ENCODE measurements at places on chromosomes 1 and 21.
A peak's percentile ranks its signal among the peaks of the same experiment; 100 is the strongest.

DNA sequence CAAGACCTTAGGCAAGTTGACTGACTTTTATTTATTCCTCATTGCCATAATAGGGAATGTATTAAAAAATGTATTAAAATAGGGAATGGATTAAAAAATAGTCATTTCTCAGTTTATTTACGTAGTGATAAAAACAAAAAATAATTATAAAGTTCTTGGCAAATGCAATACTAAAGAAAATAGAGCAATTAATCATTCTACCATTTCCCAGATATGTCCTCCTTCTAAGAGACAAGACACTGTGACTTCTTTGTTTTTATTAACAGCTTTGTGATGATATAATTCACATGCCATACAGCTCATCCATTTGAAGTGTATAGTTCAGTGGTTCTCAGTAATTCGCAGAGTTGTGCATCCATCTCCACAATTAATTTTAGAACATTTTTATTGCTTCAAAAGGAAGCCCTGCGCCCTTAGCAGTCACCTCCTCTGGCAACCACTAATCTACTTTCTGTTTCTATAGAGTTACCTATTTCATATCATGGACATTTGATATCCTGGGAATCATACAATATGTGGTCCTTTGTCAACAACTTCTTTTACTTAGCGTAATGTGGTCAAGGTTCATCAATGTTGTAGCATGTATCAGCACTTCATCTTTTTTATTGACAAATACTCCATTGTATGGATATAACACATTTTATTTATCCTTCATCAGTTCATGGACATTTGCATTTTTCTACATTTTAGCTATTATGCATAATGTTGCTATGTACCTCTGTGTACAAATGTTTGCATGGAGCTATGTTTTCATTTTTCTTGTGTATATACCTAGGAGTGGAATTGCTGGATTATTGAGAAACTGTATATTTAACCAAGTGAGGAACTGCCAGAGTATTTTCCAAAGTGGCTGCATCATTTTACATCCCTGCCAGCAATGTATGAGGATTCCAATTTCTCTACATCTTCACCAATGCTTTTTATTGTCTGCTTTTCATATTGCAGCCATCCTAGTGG lies 5.6 kb downstream of the TBX19 start:
- DNase-seq, result no peak

GRCh38 chr1:84995484-84996334 lies 1.2 kb downstream of the MCOLN2 start:
- peak; percentile 3 for DNase-seq

GRCh38 chr1:231926933-231927332 lies 300.3 kb downstream of the DISC1 start:
- no peak for DNase-seq

DNA sequence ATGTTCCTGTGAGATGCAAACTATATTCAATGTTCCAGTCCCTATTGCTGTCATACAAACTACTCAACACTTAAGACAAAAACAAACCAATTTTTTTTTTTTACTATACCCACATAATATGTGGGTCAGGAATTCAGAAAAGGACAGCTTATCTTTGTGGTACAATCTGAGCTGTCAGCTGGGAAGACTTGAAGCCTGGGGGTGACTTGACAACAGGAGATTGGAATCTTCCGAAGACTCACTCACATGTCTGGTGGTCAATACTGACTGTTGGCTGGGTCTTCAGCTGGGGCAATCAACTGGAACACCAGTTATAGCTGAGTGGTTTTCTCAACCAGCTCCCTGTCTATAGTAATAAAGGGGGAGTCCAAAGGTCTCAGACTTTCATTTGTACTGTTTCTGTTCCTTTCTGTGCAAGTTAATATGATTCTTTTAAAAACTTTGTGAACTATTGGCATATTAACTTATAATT lies 81.7 kb upstream of the ATP1B1 start:
- DNase-seq, result no peak

GRCh38 chr1:62452951-62453350 lies 16.1 kb downstream of the USP1 start:
- DNase-seq, result no peak

DNA sequence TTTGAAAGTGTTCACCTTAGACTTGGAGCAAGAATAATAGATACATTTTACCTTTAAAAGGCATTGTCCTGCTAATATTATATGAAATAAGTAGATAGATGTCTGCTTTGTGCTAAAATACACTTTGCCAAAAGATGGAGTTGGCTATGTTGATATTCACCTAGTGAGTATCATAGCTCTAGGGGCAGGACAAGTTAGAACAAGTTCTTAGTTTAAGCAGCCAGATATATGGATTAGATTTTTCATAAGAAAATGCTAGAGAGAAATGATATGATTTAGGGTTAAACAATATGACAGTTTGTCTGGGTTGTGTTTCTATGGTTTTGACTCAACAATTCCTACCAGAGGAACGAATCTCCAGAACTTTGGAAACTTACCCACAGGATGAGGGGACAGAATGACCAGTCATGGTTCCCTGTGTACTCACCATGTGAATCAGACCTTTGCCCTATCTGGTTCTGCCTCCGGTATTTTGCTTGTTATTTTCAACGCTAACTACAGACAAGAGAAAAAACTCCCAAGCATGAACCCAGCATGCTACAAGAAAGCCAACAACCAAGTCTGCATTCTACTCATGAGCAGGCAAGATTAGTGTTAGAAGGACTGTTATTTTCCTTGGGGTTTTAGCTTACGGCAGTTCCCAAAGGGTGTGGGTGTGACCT lies 1.7 kb downstream of the F5 start:
- no peak for DNase-seq

DNA sequence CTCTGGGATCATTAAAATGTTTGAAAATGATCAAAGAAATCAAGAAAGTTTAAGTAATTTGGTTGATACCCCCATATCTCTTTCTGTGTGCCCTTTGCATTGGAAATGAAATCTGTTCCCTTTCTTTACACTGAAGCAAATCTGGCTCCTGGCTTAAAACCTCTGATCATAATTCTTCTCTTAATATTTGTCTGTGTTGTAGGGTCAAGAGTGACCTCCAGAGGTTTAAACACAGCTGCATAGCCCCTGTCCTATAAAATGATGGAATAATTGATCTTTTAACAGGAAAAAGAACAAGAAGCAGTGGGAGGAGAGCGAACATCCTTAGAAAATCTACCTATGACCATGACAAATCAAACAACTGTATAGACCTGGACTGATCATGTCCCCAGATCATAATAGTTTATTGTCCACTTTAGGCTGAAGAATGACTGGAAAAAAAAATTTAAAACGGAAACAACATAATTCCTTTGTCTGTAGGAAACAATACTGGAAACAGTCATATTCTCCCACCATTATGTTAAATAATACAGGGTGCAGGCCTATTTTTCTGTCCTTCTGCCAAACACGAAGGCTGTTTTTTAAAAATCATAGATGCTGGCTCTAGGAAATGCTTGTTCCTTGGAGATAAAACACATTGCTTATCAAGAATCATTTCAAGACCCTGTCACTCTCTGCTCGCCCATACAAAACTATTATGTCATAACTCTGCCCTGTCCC lies 184.3 kb downstream of the NEGR1 start:
- DNase-seq, result no peak

- no peak for DNase-seq
These were observed 205.8 kb upstream of the EDN2 start for GRCh38 chr1:41690331-41690730.

DNA sequence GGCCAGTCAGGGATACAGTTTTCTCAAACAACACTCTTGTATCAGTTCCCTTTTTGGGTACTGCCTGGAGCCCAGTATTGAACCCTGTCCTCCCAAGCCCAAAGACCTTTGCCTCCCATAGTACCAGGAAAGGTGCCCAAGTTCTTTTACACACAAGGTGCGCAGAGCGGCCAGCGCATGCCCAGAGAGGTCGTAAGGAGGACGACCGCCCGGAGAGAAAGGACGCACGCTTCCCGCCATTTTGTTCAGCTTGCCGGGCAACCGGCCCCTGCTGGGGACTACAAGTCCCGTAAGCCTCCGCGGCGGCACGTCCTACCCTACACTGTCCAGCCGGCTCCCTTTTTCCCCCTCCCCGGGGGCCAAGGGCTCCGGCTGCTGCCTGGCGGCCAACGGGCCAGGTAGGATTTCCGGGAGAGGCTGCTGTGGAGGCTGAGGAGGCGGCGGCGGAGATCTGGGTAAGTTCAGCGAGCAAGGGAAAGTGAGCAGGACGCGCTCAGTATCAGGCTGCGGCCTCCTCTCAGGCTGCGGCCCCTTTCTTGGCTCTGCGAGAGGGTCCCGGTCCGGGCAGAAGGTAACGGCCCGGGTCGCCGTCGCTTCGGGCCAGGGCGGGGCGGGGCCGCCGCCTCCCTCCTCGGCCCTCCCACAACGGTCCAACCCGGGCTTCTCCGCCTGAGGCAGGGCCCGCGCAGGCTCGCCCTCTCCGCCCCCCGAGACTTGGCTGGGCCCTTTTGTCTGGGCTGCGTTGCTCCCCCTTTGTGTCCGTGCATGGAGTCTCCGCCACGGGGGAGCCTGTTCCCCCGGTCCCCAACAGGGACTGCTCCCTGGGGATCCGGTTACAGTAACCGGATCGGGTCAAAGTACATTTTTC lies at the start of gene PHACTR4:
Gene PHACTR4, plus strand, starts transcription at position 370 of the 868 bp plus-strand sequence. CDS start 37,708 bp downstream, outside the sequence.
- DNase-seq, result peak; percentile 85

DNA sequence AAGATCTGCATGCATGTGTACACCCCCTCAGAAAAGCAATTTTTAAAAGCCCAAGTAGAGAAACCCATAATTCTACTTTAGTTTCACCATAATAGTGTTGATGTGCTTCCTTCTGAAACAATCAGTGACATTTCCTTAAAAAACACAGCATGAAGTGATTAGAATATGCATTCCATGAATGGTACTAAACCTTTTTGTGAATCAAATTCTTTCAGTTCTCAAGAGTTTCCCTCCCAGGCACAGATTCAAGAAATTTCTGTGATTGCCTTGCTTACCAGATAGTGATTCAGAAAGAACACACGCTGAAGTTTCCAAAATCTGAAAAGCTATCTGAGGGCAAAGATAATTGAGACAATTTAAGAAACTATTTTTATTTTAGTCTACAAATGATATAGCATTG lies 136.4 kb upstream of the ADGRL2 start:
- no peak for DNase-seq
